HAP-1 (cell line): ENCODE measurements at places on chromosomes 3 and 15.

DNA sequence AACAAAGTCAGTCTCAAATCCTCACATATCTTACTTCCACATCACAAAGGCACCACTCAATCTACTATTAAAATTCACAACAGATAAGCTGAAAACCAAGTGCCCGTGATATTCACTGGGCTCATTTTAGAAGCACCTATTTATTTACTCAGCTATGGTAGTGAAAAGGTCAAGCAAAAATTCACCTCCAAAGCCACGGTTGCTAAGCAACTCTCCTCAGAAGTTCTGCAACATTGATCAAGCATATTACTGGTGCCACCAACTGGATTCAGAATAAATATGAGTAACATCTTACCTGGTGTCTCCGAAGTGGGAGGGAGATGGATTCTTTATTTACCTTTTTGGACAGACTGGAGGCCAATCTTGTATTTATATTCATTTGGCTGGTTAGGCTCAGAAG lies 714.8 kb downstream of the FHIT start:
- DNase-seq, result no peak

- DNase-seq, result no peak
Measured at GRCh38 chr3:12471241-12471640, 13.0 kb upstream of the TSEN2 start.

GRCh38 chr3:80978216-80978969 lies 783.1 kb downstream of the GBE1 start:
- DNase-seq, result no peak

DNA sequence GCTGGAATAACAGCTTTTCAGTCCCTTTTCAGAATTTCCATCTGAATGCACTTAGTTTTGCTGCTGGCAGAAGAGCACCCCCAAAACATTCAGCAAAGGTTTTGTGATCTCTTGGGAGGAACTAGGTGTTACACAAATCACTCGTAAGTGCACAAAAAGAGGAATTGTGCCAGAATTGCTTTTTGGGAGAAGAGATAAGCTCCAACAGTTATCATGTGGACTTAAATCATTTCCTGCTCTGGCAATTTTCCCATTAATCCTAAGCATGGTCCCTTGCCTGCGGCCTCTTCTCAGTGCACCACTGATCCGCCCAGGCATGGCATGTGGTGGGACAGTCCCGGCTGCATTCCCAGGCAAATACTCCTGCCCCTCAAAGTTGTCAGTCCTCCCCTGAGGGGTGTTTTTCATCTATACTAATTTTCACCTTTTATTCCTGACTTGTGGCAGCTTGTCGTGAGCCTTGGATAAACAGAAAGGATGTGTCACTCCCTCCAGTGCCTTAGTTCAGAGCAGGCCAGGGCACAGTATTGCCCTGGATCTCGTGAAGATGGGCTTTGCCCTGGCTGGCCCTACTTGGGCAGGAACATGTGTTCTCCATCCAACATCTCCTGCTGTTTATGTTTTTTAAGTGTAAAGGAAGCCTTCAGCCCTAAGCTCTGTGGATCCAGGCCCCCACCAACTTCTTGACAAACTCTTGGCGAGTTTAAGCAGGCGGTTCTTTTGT lies 44.6 kb upstream of the VILL start:
- DNase-seq, result no peak

GRCh38 chr3:148839805-148840204 lies 12.2 kb downstream of the CPB1 start:
- no peak for DNase-seq

- DNase-seq, result no peak
Measured at GRCh38 chr3:12268049-12268735, 20.7 kb upstream of the PPARG start.

DNA sequence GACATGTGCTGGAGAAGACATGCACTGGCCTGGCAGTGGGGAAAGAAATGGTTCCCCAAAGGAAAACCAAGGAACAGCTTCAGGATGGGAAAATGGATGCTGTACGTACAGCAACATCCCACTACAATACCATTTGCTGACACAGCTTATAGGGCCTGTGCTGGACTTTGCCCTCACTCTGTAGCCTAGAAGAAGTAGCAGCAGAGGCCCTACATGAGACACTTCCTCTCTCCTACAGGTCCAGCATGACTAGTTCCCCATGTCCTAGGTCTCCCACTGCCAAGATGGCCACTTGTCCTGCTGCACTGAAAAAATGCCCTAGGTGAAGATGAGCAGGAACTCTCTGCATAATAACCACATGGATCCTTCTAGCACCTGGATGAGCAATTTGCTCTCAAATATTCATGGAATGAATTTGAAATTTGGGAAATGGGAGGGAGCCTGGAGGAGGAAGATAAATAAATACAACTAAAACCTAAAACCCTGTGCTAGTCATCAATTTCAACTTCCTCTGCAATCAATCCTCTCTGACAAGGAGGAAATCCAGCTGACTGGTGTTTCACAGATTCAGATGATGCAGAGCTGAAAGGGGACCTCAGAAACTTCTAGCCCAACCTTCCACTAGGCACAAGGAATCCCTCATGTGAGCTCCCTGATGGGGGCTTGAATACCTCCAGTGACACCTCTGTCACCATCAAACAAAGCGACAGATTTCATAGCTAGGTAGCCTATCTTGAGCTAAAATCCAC lies 514.3 kb upstream of the PPP2R3A start:
- DNase-seq, result no peak

DNA sequence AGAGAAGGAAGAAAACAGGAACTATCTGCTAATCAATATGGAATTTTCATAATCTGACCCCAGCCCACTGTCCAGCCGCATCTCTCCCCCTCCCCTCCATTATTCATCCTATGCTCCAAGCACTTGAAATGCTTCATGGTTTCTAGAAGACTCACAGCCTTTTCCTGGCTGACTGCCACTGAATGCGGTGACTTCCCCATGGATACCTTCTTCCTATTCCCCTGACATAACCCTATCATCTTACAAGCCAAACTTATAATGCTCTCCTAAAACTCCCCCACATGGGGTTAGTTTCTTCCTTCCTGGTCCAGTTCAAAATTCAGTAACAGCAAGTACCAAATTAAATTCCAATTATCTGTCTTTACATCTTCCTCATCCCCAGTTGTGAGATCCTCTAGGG lies 31.2 kb upstream of the PTX3 start:
- DNase-seq, result no peak

GRCh38 chr3:30752970-30753369 lies 141.5 kb downstream of the GADL1 start:
- DNase-seq, result no peak

DNA sequence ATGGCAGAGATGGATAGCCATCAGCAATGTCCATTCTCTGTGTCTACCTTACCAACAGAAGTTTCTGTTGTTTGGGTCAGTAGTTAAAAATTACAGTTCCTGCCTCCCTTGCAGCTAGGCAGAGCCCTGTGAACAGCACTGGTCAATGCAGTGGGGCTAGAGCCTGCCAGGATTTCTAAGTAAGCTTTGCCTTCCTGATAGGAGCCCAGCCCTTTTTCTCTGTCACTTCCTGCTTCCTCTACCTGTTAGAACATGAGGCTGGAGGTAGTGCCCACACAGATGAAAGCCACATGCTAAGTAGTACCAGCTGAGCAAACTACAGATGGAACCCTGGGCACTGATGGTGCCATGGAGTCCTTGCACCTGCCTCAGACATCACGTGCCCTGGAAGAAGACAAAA lies 45.0 kb downstream of the MGLL start:
- no peak for DNase-seq

GRCh38 chr15:83582381-83582780 lies 71.5 kb upstream of the ADAMTSL3 start:
- no peak for DNase-seq
